ENCODE measurements at places on chromosomes 16 and 17. TPM values are rescaled to one million over a fixed set of nuclear protein-coding genes. Genes with fewer than 3 reads are reported as not detected.

- DNase-seq, result no peak
Observed at GRCh38 chr17:8048236-8048635, 9.4 kb downstream of the ALOX15B start.

- DNase-seq, result no peak
Observed at GRCh38 chr17:80025140-80025539, 10.5 kb downstream of the TBC1D16 start.

GRCh38 chr17:3639981-3640596 lies 3.5 kb downstream of the CTNS start:
- no peak for DNase-seq

The CCL11 gene
- not detected for total RNA-seq
